ENCODE measurements at places on chromosomes 1 and 21.
A peak's percentile ranks its signal among the peaks of the same experiment; 100 is the strongest.

- DNase-seq = no peak
These were observed 99.6 kb downstream of the EIF4G3 start for GRCh38 chr1:21077085-21077484.

GRCh38 chr21:42191696-42192595 lies 27.0 kb upstream of the ABCG1 start:
- DNase-seq = no peak

DNA sequence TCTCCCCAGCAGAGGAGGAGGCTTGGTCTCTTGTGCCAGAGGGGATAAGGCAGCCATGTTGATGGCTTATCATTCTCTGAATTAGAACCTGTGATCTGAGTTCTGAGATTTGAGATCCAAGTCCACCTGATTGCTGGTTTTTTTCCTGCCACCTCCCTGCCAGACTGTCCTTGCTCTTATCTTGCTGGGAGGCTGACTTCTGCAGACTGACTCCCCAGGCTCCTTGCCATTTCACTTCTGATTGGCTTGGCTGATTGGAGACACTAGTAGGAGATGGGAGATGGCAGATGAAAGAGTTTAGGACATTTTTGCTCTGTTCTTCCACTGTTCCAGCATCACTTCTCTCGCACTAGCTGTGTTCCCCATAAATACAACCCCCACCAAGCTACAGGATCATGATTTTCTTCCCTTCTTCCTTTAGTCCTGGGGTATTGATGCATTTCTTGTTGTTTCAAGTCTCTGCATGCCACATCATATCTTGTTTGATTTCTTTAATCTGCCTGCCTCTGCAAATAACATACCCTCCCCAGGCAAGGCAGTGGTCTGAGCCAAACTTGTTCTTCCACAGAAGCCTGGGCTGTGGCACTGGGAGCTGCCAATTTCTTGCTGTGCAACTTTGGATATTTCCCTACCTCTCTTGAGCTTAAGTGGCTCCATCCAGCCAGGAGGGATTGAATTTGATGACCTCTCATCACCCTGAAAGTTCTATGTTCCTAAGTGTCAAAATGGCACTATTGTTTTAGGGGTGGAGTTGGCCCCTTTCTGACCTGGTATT lies 963 bp upstream of the CYP4B1 start:
- no peak for DNase-seq

DNA sequence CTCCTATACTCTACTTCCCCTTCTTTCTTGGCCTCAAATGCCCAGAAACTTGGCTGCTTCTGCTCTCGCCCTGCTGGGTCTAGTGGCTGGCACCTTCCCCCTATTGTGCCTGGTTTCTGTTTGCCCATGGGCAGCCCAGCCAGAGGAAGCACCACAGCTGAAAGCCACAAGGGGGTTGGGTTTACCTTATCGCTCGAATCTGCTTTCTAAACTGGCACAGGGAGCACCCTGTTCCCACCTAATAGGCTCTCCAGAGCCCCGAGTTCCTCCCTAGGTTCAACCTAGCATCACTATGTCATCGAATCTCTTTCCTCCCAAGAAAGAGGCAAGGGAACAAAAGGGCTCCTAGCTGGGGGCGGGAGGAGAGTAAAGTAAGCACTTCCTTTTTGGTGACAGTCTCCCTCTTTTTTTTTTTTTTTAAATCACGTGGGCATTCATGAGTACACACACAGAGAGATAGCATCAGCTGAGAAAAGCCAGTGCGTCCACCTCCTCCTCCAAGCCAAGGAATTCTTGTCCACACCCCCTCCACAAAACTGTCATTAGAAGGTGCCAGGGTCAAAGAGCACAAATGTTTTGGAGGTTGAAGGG lies 72.8 kb downstream of the PLEKHA6 start:
- DNase-seq = no peak

DNA sequence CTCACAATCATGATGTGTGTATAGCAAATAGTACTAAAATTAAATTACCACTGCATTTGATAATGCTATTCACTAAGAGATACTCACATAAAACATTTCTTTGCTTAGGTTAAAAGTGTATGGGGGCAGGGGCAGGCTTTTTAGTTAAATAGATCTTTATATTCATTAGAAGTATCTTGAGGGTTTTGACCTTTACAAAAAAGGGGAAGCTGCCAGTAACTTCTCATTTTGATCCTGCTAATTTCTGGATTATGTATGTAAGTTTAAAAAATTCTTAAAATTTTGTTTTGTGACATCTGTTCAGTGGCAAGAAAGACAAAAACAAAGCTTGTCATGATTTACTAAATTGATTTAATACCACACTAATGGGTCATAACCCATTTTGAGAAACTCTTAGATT lies 45.8 kb upstream of the S1PR1 start:
- DNase-seq = no peak

- no peak for DNase-seq
These were observed 43.9 kb upstream of the LYST start for GRCh38 chr1:235910357-235911299.

GRCh38 chr1:91912266-91912665 lies 26.3 kb upstream of the TGFBR3 start:
- DNase-seq = no peak

DNA sequence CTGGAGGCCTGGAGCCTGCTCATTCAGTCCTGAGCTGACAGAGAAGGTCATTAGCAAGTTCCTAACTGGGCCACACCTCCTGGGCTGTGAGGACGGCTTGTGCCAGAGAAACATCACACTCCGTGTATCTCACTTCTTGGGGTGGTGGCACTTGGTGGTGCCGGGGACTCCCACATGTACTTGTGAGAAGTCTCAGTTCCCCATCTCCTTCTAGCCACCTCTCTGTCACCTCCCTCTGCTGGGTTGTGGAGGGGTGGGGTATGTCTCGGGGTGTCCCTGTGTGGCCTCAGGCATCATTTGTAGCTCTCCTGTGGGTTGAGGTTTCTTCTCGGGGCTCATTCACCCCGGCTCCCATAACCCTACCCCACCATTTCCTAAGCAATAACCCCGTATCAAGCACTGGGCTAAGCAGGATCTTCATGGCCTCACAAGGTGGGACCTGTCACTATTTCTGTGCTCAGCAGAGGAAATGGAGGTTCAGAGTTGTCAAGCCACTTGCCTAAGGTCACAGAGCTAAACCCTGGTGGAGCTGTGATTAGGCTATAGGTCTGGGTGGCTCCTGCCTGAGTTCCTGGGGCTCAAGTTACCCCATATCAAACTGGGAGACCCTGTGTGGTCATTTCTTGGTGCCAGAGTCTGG lies 62.5 kb downstream of the UBIAD1 start:
- no peak for DNase-seq

- DNase-seq = peak; percentile 65
These were observed 5.8 kb downstream of the PERM1 start for GRCh38 chr1:975896-976683.

- DNase-seq = no peak
These were observed 42.6 kb downstream of the KIRREL1 start for GRCh38 chr1:158035976-158036583.

GRCh38 chr1:36609241-36610027 lies 126.7 kb upstream of the CSF3R start:
- DNase-seq = peak; percentile 37

DNA sequence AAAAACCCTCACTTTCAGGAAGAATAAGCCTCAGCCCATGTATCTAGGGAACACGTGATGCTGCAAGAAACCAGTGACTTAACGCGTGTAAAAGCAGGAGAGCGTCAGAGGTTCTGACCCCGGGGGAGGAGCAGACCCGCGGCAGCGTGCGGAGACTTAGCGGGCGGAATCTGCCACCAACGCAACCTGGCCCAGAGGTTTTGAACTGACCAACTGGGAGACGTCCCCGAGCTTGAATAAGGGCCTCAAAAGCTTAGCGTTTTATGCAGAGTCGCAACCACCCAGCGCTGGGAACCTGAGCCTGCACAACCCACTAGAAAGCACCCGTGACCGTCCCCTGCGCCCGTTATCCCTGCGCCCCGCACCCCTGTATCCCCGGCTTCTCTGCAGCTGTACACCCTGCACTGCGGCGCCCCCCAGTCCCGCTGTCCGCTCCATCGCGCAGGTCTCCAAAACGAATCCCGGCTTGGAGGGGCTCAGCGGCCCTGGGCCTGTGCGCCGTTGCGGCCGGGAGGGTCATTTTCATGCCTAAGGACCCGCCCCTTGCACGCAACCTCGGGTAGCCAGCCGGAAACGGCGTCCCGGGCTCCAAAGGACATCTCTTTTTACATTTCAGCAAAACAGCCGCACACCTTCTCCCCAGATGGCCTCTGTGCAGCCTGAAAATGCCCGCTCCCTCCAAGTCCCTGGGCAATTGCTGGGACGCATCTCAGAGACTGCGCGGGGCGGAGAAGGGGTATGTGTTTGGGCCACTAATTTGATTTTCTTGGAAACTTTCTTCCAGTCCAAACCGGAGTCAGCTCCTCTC lies 29.4 kb upstream of the TRIM17 start:
- DNase-seq = peak; percentile 17

- no peak for DNase-seq
These were observed 214.9 kb downstream of the FGGY start for GRCh38 chr1:59511476-59512465.

- DNase-seq = peak; percentile 66
These were observed 126.0 kb upstream of the TMEM51 start for GRCh38 chr1:15027515-15027986.

DNA sequence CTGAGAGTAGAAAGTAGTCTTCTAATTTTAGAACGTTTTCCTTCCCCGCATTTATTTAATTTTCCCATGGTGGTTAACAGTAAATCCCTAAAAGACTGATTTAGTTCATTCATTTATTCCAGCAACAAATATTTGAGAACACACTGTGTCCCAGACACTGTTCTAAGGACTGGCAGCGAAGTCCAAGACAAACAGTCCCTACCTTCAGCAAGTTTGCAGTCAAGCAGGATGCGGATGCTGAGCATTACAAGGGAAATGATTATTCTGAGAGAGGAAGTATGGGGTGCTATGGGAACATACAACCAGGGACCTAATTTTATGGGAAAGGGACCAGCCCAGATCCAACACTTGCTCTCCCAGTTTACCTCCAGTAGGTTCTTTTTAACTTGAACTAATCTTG lies 1.2 kb upstream of the C1orf74 start:
- no peak for DNase-seq

- no peak for DNase-seq
These were observed 140.8 kb downstream of the ZNF644 start for GRCh38 chr1:90881034-90881433.

DNA sequence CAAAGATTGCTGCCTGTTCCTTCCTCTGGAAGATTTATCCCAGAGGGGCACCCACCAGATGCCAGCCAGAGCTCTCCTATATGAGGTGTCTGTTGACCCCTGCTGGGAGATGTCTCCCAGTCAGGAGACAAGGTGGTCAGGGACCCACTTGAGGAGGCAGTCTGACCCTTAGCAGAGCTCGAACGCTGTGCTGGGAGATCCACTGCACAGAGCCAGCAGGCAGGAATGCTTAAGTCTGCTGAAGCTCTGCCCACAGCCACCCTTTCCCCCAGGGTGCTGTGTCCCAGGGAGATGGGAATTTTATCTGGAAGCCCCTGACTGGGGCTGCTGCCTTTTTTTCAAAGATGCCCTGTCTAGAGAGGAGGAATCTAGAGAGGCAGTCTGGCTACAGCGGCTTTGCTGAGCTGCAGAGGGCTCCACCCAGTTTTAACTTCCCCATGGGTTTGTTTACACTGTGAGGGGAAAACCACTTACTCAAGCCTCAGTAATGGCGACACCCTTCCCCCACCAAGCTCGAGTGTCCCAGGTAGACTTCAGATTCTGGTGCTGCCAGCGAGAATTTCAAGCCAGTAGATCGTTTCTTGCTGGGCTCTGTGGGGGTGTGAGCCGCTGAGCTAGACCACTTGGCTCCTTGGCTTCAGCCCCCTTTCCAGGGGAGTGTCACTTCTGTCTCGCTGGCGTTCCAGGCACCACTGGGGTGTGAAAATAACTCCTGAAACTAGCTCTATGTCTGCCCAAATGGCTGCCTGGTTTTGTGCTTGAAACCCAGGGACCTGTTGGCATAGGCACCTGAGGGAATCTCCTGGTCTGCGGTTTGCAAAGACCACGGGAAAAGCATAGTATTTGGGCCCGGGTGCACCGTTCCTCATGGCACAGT lies 51.1 kb upstream of the PDC start:
- no peak for DNase-seq

DNA sequence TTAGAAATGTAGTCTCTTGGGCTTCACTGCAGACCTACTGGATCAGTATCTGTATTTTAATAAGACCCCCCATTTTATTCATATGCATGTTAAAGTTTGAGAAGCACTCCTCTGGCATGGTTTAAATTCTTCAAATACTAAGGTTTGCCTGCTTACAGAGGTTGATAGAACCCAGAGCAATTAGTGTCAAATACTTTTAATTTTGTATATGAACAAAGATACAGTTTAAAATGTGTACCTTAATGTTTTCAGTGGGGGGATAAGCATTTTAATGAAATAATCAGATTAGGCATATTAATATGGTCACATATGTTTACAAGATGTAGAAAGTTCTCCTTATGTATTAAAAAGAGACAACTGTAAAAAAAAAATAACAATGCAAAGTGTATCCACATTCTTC lies 40.4 kb upstream of the EPS15 start:
- DNase-seq = no peak

- DNase-seq = no peak
These were observed 8.5 kb downstream of the ERG start for GRCh38 chr21:38489729-38490128.

GRCh38 chr21:33332143-33332542 lies 7.4 kb downstream of the IFNAR1 start:
- DNase-seq = no peak

DNA sequence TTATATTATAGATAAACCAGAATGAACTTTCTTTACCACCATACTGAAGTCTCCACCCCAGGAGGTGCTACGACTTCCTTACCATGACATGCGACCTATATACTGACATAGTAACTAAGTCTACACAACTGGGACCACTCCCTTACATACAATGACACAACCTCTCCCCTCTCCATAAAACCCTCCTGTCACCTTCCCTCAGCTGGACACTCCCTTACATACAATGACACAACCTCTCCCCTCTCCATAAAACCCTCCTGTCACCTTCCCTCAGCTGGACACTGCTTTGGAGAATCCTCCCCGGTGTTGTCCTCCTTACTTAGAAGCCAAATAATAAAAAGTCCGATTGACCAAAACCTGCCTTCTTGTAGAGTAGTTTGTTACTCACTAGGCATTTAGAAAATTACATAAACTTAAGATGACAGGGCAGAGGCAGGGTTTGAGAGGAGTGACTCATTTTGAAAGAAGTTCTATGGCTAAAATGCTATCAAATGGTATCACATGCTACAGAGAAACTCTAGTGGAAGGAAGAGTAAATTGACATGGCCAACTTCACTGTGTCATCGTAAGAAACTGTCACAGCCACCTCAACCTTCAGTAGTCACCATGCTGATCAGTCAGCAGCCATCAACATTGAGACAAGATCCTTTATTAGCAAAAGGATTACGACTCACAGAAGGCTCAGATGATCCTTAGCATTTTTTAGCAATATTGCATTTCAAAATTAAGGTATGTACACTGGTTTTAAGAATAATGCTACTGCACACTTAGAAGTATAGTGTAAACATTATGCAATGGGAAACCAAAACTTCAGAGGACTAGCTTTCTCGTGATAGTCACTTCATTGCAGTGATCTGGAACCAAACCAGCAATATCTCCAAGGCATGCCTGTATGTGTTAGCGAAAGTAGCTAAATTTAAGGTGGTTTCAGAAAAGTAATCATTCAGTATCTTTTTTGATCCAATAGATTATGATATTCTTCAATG lies 56.4 kb downstream of the AHCTF1 start:
- DNase-seq = no peak
